CD4-positive, alpha-beta memory T cell (primary cell): ENCODE measurements at places on chromosomes 4 and X. TPM values are rescaled to one million over a fixed set of nuclear protein-coding genes. Genes with fewer than 3 reads are reported as not detected.

GRCh38 chr4:87019898-87020297, 85.1 kb downstream of the AFF1 start:
- peaks cover 53% of the 10 kb centered on the region for H3K4me1 ChIP-seq
- DNase-seq: no peak
- H3K4me3 ChIP-seq: no peak overlapping the region

DNA sequence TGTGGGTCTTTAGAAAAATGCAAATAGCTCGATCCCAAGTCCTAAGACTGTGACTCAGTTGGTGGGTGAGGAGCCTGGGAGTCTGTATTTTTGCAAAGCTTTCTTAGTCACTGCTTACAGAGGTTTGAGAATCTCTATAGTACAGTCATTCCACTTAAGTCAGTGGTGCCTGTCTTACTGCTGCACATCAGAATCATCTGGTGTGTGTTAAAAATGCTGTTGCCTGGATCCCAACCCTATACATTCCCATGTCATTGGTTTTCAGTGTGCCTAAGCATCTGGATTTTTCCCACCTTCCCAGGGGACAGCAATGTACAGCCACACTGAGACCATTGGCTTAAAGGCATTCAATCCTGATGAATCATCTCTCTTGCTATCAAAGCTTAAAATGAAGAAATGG, 21.0 kb upstream of the GEMIN8 start:
- H3K4me3 ChIP-seq: no peak overlapping the region
- no peak overlapping the region for H3K27ac ChIP-seq
- no peaks in the 10 kb centered on the region for H3K4me1 ChIP-seq
- no peak for DNase-seq

DNA sequence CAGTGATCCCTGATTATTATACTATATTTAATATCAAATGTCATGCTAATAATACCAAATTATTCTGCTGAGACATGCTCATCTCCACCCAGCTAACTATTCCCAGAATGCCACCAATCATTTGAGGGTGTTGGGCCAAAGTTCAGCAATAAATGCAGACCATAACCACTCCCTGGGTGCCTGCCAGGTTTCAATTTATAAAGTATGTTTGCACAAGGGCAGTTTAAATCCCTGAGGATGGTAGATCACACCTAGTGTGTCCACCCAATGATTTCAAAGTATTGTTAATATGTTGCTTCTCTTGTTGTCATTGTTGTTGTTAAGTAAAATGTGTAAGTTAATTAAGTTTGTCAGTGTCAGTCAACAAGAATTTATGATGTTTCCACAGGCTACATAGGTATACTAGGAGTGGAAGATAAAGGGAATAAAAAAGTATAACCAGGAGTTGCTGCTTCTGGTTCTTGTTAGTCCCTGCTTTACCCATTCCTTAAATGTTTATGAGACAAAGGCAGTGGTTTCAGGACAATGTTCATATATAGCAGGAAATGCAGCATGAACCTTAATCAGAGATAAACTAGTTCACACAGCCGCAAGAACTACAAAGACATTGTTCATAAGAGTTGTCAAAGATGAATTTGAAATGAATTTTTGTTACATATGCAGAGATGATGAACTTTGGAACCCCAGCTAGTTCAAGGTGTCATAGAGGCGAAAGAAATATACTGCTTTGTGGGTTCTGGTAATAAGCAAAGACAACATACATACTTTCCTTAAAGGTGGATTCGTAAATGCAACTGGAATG, 25.5 kb downstream of the HPGD start:
- H3K36me3 ChIP-seq: no peaks in the 10 kb centered on the region
- H3K27ac ChIP-seq: no peak overlapping the region
- H3K4me3 ChIP-seq: no peak overlapping the region
- H3K27me3 ChIP-seq: no peaks in the 10 kb centered on the region

The NXF2B gene
- not detected for total RNA-seq

DNA sequence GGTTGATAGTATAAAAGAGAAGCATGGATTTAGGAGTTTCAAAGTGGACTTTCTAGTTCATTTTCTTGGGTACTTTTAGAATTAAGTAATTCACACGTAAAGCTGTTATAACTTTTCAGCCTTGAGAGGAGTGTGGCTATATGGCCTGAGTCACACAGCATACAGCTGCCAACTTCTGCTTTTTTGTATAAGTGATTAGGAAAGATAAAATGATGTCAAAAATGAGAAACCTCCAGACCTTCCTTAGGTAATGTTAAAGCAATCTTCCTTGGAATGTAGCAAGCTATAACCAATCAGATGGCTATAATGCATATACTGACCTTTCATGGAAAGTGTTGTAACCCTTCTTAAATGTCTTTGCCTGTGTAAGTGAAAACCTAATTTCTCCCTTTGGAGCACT, 39.2 kb downstream of the RAB40AL start:
- no peak overlapping the region for H3K27ac ChIP-seq
- no peaks in the 10 kb centered on the region for H3K4me1 ChIP-seq

The PRRG3 gene
- total RNA-seq: not detected

- H3K27me3 ChIP-seq: peaks cover 5% of the 10 kb centered on the region
- DNase-seq: no peak
- no peaks in the 10 kb centered on the region for H3K36me3 ChIP-seq
- no peak overlapping the region for H3K27ac ChIP-seq
Observed at GRCh38 chr4:143482840-143483239, 30.7 kb upstream of the SMARCA5 start.

- peaks cover 6% of the 10 kb centered on the region for H3K4me1 ChIP-seq
- DNase-seq: no peak
- no peaks in the 10 kb centered on the region for H3K27me3 ChIP-seq
- H3K4me3 ChIP-seq: no peak overlapping the region
- H3K36me3 ChIP-seq: no peaks in the 10 kb centered on the region
Observed at GRCh38 chr4:81407726-81408125, 64.0 kb downstream of the RASGEF1B start.

DNA sequence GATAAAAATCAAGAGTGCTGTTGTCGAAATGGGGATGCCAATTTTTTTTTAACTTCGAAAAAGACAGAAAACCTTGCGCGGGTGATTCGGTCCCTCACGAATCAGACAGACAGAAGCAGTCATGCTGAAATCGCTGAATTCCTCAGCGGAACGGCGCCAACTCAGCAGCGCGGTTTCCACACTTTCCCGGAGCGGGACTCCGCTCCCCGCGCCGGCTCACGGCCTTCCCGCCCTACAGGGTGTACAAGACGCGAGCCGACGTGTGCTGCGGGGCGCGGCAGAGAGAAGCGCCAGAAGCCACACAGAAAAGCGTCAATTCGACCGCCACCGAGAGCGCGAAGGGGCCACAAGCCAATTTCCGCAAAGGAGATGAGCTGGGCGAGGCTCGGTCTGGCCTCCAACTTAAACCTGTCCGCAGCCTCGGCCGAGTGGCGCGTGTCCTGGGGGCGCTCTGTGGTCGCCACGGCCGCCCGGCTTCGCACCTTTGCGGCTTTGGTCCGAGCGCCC, 1.3 kb downstream of the NEXMIF start:
- H3K27me3 ChIP-seq: no peaks in the 10 kb centered on the region
- DNase-seq: peak; percentile 10
- peak overlapping the region; percentile 40 for H3K4me3 ChIP-seq
- H3K27ac ChIP-seq: peak overlapping the region; percentile 4
- H3K36me3 ChIP-seq: no peaks in the 10 kb centered on the region
- no peaks in the 10 kb centered on the region for H3K4me1 ChIP-seq

The NXF2 gene
- total RNA-seq: not detected

DNA sequence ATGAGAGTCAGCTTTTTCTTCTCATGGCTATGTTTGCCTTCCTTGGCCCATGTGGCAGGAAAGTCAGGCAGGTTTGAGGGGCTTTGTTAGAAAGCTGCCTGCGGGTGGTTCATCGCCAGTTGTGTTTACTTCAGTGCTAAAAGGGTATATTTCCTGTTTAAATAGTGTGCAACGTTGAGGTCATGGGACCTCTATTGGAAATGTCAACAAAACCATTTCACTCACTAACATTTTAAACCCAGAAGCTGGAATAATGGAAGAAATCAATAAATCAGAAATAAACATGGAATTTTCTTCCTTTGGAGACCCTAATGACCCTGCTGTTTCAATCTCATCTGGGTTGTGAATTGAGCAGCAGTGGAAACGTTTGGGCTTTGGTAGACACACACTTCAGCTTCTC, 185.8 kb downstream of the ANKRD50 start:
- H3K4me3 ChIP-seq: no peak overlapping the region
- no peak overlapping the region for H3K27ac ChIP-seq
- DNase-seq: no peak
- no peaks in the 10 kb centered on the region for H3K36me3 ChIP-seq

The ADH1A gene
- total RNA-seq: not detected

DNA sequence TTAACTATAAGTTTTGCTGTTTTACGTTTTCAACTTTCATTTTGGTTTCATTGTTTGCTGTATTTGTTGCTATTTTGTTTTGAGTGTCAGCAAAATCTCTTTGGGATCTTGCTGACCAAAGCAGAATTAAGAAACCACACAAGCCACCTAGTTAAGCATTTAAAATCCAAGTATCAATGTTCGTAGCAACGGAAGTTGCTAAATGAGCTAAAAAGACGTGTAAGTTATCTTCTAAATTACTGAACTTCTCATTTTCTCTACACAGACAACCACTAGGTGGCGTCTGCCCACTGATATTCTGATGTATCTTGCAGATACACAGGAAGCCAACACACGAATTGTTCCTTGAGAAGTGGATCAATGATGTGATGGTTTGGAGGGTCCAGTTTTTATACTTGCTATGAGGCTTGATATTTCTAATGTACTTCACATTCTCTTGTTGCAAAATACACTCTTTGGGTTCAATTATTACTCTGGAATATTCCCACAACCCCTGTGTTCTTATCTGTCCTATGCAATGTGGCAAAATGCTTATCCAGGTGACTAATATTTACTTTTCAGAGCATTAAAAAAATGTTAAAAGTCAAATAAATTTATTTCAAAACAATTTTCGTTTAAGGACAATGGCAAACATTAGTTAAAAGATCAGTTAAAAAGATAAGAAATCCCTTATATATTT, 250.5 kb downstream of the TECRL start:
- no peaks in the 10 kb centered on the region for H3K36me3 ChIP-seq
- peak; percentile 1 for DNase-seq
- no peaks in the 10 kb centered on the region for H3K4me1 ChIP-seq

The PCDH19 gene
- not detected for total RNA-seq

DNA sequence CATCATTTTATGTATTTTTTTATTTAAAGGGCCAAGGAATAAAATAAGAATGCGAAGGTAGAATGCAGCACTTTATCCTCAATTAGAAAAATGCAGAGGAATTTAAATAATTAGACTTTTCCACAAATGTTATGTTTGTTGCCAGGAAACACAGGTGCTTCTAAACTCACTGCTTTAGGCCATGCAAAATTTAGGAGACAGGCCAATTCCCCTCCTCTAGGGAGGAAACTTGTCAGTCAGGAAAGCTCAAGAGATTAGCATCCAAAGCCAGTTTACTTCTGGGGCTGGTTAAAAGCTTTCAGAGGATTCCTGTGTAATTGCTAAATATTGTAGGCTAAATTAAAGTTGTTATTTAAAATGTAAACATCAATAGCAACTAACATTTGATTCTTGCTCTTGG, 124.5 kb downstream of the DMD start:
- H3K4me1 ChIP-seq: no peaks in the 10 kb centered on the region
- no peak for DNase-seq
- no peak overlapping the region for H3K4me3 ChIP-seq
- no peaks in the 10 kb centered on the region for H3K36me3 ChIP-seq

The SUPT20HL2 gene
- not detected for total RNA-seq

The LIMCH1 gene
- not detected for total RNA-seq

DNA sequence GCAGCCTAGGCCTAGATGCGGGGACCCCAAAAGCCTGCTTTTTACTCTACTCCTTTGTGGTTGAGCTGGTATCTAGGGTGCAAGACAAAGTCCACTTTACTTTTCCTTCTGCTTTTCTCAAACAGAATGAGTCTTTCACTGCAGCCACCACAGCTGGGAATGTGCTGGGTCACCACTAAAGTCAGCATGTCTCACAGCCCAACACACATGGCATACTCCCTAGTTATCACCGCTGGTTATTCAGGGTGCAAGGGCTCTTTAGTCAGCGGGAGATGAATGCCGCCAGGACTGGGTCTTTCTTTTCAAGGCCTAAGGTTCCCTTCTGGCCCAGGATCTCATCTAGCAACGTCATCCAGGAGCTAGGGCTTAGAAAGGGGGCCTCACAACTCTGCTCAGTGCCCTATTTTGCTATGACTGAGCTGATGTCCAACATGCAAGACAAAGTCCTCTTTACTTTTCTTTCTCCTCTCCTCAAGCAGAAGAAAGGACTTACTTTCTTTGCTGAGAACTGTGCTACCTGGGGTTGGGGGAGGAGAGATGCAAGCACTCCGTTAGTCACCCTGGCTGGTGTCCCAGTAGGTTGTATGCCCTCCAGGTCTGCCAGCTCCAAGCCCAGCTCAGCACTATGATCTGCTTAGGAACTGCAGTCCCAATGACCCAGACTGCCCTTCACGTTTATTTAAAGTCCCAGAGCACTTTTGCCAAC, 22.9 kb upstream of the STPG2 start:
- H3K4me3 ChIP-seq: no peak overlapping the region
- DNase-seq: no peak
- H3K4me1 ChIP-seq: no peaks in the 10 kb centered on the region
- no peaks in the 10 kb centered on the region for H3K27me3 ChIP-seq
- no peak overlapping the region for H3K27ac ChIP-seq

DNA sequence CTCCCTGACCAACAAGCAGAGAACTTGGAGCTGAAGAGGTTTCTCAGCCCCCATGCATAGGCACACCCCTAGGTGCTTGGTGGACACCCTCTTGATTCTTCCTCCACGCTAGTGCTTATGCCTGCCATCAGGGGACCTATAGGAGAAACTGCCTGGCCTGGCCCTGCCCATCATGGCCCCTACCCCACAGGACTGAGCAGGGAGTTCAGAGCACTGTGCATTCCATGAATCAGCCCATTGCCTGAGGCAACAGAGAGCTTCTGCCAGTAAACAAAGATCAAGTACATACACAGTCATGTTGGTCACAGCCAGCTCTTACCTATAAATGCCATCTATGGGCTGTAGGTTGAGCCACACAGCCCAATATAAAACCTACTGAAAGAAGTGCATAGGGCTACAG, 99.1 kb upstream of the EDNRA start:
- H3K4me3 ChIP-seq: no peak overlapping the region
- no peak overlapping the region for H3K27ac ChIP-seq
- H3K4me1 ChIP-seq: no peaks in the 10 kb centered on the region
- no peak for DNase-seq
- no peaks in the 10 kb centered on the region for H3K36me3 ChIP-seq

GRCh38 chrX:54530357-54530900, 410 bp downstream of the GNL3L start:
- H3K27ac ChIP-seq: peak overlapping the region; percentile 73
- no peaks in the 10 kb centered on the region for H3K36me3 ChIP-seq
- no peaks in the 10 kb centered on the region for H3K27me3 ChIP-seq
- DNase-seq: peak; percentile 1
- peak overlapping the region; percentile 88 for H3K4me3 ChIP-seq
- peaks cover 34% of the 10 kb centered on the region for H3K4me1 ChIP-seq

DNA sequence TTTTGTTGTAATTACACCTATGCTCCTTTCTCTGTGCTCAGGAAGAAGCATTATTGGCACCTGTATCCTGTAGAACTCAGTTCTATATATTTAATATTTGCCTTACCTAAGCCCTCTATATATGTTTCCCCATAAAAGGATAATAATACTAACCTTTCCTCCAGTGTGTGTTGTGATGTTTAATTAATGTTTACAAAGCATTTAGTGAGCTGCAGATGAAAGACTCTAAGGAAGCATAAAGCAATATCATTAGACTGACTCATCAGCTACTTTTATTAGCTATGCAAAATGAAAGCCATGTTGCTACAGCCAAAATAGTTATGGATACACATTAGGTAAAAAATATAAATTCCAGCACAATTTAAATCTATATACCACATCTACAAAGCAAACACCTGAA, 93.6 kb upstream of the PTPN13 start:
- no peaks in the 10 kb centered on the region for H3K27me3 ChIP-seq
- no peaks in the 10 kb centered on the region for H3K4me1 ChIP-seq
- H3K36me3 ChIP-seq: no peaks in the 10 kb centered on the region
- no peak for DNase-seq
